Left kidney (tissue), 8 donors: ENCODE measurements at places on chromosomes 13 and 19. TPM values are rescaled to one million over a fixed set of nuclear protein-coding genes. Genes with fewer than 3 reads are reported as not detected.

DNA sequence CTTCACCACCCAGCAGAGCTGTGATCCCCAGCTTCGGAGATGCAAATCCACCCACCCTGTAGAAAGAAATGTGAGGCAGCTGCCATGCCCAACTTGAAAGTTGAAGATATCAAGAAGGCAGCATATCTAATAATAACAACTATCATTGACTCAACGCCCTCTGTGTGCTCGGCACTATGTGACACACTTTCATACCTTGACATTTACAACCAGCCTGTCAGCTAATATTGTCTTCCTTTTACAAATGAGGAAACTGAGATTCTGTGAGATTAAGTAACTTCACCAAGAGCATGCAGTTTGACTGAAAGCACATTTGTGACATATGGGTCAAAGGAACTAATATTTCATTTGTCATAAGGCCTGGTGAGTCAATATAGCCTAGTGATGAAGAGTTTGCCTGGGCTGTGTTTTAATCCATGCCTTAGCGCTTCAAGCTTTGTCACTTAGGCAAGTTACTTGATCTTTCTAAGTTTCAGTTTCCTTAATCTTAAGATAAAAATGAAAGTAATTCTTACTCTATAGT, 137.0 kb downstream of the FLT1 start:
- no peak for DNase-seq

STOML3 gene
- polyA plus RNA-seq: not detected

SBK2 gene
- 1.1 TPM for polyA plus RNA-seq

DNA sequence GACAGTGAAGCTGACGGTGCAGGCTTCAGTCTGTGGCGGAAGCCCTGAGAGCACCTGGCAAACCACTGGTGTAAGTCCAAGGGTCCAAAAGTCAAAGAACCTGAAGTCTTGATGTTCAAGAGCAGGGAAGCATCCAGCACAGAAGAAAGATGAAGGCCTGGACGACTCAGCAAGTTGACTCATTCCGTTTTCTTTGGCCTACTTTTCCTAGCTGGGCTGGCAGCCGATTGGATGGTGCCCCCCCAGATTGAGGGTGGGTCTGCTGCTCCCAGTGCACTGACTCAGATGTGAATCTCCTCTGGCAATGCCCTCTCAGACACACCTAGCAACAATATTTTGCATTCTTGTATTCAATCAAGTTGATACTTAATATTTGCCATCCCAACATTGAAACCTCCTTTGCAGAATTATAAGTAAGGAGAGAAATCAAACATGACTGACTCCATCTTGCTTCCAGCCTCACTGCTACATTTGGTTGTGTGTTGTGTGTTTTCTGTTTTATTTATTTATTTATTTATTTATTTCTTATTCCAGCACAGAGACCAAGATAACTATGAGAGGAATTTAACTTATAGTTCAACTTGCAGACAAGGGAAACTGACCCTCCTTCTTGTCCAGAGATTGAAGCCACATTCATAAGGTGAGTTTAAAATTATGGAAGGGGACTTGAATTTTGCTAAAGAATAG, 32.8 kb downstream of the IGFL2 start:
- no peak for DNase-seq

EFNB2 gene
- polyA plus RNA-seq: 140 TPM

DNA sequence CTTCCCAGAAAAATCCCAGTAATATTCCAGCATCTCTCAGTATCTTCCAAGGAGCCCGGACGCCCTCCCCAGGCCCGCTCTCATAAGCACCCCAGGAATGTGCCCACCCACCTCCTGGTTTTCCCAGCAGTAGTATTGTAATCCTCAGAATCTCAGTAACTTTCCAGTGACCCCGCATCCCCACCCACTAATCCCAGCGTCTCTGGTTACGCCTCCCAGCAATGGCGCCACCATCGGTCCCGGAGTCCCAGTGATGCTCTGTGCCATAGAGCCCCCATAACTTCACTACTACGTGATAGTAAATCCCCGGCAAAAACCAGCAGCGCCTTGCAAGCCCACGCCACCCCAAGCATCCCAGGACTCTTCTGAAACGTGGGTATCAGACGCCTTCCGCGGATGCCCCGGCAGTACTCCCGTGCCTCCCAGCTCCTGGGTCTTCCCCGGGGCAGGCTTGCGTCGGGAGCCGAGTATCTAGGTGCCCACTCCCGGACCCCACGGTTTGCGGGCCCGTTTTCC, 928 bp upstream of the PNPLA6 start:
- DNase-seq: peak; percentile 71

DNA sequence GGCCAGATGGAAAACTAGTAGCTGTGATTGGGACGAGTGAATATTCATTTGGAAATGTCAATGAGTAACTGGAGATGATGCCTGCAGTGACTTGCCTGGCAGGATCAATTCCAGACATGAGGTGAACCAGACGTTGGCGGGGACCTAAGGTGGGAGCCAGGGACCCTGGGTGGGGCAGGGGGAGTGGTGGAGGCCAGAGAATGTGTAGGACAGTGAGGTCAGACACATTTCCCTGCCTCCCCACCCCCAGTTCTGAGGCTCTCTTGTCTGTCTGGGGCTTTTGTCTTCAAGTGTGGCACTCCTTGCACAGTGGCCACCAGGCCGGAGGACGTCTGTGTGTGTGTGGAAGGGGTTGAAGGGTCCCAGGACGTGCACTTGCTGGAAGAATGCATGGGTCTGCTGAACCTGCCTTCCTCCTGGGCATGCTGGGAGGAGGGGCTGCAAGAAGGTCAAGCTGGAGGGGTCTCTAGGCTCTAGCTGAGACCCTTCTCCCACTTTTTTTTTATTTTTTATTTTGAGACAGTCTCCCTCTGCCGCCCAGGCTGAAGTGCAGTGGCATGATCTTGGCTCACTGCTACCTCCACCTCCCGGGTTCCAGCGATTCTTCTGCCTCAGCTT, 51.6 kb downstream of the CHST8 start:
- DNase-seq: no peak

NLRP7 gene
- not detected for polyA plus RNA-seq

GIPC1 gene
- 67.3 TPM for polyA plus RNA-seq

DNA sequence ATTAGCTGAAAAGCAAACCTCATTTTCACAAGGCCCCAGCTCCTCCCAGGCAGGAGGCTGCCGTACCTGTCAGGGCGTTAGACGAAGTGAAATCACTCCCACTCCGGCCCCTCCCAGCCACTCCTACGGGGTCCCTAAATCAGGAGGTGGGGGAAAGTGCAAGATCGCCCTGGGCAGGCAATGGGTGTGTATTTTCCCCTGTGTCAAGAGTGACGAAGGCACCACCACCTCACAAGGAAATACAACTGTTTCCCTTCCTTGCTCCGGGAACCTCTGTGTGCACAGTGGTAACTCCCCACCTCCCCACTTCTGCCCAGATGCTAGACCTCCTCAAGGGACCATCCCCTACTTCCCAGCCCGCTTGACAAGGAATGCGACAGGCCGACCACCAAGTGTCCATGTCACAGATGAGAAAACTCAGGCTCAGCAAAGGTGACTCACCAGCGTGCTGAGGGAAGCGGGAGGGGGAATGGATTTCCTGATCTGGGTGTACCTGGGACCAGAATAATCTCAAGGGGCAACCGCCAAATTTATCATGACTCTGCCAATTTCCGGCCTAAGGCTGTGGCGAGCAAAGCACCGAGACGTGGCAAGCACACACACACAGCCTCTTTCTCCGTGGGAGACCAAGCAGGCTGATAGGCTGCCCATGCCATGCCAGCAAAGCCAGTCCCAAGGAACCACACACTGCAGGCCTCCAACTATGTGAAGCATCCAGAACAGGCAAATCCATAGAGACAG, 7.3 kb downstream of the PPP6R1 start:
- DNase-seq: no peak

HCN2 gene
- polyA plus RNA-seq: 0.32 TPM

GPR12 gene
- polyA plus RNA-seq: not detected

- no peak for DNase-seq
Observed at GRCh38 chr13:67519356-67519755, 289.2 kb upstream of the PCDH9 start.

DNA sequence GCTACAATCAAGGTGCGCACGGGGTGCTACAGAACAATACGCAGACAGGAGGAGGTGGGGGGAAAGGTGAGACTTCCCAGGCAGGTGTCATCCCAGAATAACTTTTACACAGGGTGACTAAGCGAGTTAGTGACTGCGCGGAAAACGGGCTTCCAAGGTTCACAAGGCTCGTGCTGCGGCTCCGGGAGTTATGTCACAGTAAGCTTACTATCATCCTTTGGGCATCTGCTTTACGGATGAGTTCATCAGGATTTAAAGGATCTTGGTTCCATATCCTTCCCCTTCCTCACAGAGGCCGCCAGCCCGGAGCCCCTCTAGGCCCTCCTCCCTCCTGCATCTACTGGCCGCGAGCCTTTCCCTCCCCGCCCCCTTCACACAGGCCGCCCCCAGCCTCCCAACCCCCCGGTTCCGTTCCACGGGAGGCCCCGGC, 474 bp upstream of the IFT88 start:
- DNase-seq: no peak

- DNase-seq: no peak
Observed at GRCh38 chr13:30618186-30618929, 638 bp downstream of the USPL1 start.

DNA sequence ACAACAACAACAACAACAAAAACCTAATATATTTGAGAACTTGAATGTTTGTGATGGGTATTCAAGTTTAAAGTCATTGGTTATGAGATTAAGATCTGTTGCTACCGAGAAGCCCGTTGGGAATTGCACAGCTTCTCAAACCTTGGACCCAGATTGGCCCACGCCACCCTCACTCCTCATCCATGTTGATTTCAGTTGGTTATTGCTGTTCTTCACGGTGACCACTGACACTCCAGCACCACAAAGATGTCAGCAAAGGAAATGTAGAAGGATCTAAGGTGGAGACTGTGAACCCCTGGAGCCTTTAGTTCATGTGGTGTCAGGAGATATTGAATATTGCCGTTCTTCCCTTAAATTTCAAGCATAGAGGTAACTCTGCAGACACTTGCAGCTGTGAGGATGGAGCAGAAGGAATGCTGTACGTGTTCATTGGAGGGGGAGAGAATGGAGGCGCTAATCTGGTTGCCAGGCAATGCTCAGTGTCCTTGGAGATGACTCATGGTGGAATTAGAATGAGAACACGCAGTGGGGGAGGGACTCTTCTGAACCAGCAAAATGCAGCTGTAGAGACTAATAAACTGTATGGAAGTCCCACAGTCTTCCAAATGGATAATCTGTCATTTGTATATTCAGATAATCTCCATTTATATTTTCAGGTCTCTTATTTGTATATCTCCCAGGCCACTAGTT, 20.8 kb upstream of the ZNF835 start:
- DNase-seq: no peak

C13orf42 gene
- polyA plus RNA-seq: 0.57 TPM

GRCh38 chr19:45151821-45152503, 8.8 kb downstream of the NKPD1 start:
- DNase-seq: no peak

GRCh38 chr13:50951366-50951765, 41.8 kb downstream of the RNASEH2B start:
- DNase-seq: no peak

- DNase-seq: peak; percentile 3
Observed at GRCh38 chr19:15010501-15011300, 31.0 kb upstream of the SLC1A6 start.

FAM124A gene
- polyA plus RNA-seq: 4.8 TPM

GRCh38 chr13:22076658-22077057, 405.8 kb downstream of the FGF9 start:
- DNase-seq: no peak

KLF12 gene
- polyA plus RNA-seq: 29.0 TPM

- no peak for DNase-seq
Observed at GRCh38 chr13:75938811-75939560, 302.9 kb downstream of the LMO7 start.

DNA sequence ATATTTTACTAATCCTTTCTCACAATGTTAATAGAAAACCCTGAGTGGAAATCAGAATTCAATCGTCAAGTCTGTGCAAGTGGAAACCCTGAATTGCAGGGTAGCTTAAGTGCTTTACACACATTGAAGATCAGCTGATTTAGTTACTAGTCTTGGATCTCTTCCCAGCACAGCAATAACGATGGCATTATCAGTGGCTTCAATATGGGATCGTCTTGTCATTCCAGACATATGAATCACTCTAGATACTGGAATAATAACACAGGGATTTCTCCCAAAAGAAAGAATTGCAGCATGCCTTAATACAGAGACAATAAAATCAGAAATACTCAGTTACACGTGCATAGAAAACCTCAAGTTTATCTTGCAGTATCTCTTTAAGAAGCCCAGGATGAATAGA, 12.6 kb upstream of the METTL21C start:
- no peak for DNase-seq

LILRA1 gene
- 0.32 TPM for polyA plus RNA-seq

- DNase-seq: no peak
Observed at GRCh38 chr13:32056316-32056715, 24.7 kb downstream of the FRY start.

- no peak for DNase-seq
Observed at GRCh38 chr19:49151267-49152118, 3.7 kb downstream of the HRC start.

KLK7 gene
- polyA plus RNA-seq: 4.6 TPM

ATP8B3 gene
- polyA plus RNA-seq: 0.85 TPM

TSHZ3 gene
- polyA plus RNA-seq: 11.7 TPM

FAM216B gene
- polyA plus RNA-seq: not detected

LILRB1 gene
- polyA plus RNA-seq: 1.4 TPM

CNFN gene
- polyA plus RNA-seq: 0.55 TPM

DNA sequence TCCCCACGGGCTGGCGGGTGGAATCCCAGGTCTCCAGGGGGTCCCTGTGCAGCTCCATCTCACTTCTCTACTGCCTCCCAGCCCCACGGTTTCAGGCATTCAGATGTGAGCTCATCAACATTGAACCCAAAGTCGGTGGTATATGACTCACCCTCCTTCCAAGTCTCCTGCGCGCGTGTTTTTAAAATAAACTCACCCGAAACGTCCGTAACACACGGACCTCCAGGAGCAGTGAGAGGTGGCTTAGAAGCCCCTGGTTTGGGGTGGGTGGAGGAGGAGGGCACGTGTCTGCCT, 14.0 kb upstream of the CRTC1 start:
- no peak for DNase-seq

DNA sequence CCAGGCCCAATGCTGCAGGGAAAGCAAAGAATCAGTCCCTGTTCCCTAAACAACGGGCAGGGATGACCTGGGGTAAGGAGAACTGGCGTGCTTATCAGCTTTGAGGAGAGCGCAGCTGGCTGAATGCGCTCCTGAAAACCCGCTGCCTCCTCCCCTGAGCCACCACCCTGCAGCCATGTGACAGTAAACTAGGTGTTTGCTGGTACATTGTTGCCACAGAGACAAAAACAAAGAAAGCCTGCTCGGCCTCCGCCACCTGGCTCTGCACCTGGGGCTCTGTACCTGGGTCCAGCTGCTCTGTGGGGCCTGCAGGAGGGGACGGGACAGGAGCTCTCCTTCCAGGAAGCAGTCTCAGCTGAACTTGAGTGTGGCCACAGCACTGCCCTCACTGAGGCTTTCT, 21.8 kb downstream of the MCF2L start:
- DNase-seq: no peak

SH2D3A gene
- polyA plus RNA-seq: 6.2 TPM

GAPDHS gene
- polyA plus RNA-seq: not detected
